ENCODE measurements at places on chromosomes 4 and X.
A peak's percentile ranks its signal among the peaks of the same experiment; 100 is the strongest.

DNA sequence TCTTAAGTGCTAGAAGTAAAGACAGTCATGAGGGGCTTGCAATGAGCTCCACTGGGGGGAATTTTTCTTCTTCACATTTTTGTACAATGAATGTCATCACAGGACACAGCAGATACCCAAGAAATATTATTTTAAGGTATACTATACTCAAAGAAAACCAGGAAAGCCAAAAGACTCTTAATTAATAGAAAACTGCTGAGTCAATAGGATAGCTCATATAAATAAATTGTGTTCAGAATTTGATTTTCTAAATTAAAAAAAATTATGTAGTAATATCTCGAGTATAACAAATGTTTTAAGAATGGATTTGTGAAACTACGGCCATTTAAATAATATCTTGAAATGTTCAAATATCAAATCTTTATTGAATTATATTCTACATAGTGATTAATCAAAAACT, 25.7 kb upstream of the CXCL8 start:
- no peak for DNase-seq

DNA sequence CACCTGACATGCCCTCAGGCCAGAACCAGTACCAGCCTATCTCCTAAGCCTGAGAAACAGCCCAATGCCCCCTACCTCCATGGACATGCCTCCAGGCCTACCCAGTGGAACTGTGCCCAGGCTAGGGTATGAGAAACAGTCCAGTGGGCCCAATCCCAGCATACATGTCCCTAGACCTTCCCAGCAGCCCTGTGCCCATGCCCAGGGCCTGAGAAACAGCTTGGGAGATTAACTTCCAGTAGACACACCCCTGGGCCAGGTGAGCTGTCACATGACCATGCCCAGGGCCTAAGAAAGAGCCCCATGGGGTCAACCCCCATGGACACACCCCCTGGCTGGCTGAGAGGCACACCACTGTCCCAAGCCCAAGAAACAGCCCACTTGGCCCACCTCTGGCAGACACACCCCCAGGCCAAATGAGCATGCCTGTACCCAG, 78.8 kb downstream of the CBR4 start:
- DNase-seq = no peak

- DNase-seq = peak; percentile 2
These were observed 46.1 kb upstream of the HCCS start for GRCh38 chrX:11064851-11065600.

DNA sequence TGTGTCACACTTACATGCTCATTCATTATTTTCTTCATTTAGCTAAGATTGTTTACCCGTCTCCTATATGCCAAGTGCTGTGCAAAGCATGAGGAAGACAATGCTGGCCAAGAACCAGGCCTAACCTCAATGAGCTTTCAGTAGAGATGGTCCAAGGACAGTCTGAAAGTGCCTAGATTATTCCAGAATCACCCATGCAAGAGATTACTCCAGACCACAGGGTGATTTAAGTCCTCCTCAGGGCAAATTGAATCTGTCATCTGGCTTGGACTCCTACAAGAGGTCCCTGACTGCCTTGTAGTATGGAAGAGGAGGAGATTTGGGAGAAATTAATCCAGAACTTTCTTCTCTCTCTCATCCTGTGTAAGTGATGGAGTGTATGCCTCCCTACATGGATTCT, 99.4 kb upstream of the NDP start:
- DNase-seq = no peak

- peak; percentile 7 for DNase-seq
These were observed 2062.4 kb downstream of the ARAP2 start for GRCh38 chr4:34181891-34182290.

GRCh38 chr4:153486281-153487151, 20.4 kb downstream of the TMEM131L start:
- no peak for DNase-seq

- DNase-seq = no peak
These were observed 35.2 kb upstream of the COX18 start for GRCh38 chr4:73104695-73105094.

DNA sequence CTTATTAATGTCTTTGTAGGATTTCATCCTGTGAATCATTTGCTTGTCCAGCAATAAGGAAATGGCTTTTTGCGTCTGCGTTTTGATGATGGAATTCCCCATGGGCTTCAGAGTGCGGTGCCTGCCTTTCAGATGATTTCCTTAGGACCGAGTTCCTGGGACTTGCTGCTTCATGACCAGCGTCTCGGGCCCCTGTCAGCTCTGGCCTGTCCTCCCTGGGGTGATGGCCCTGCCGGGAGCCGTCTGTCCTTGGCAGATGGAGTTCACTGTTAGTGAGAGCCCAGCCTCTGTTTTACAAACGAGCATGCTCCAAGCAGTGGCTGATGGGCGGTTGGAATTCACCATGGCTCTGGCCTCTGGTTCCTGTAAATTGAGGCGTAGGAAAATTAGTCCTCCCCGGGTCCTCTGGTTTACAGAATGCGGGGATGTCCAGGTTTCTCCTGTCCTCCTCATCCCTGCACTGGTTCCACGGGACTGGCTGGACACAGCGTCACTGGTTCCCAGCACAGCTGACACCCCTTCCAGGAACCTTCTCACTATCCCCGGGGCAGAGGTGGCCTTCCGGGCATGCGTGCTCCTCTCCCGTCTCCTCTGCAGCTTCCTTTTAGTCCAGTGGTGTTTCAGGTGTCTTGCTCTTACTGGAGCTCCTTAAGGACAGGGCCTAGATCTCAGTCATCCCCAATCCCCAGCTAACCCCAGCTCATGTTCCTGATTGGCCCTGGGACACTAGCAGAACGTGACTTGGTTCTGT, 34.9 kb downstream of the TBC1D14 start:
- no peak for DNase-seq

DNA sequence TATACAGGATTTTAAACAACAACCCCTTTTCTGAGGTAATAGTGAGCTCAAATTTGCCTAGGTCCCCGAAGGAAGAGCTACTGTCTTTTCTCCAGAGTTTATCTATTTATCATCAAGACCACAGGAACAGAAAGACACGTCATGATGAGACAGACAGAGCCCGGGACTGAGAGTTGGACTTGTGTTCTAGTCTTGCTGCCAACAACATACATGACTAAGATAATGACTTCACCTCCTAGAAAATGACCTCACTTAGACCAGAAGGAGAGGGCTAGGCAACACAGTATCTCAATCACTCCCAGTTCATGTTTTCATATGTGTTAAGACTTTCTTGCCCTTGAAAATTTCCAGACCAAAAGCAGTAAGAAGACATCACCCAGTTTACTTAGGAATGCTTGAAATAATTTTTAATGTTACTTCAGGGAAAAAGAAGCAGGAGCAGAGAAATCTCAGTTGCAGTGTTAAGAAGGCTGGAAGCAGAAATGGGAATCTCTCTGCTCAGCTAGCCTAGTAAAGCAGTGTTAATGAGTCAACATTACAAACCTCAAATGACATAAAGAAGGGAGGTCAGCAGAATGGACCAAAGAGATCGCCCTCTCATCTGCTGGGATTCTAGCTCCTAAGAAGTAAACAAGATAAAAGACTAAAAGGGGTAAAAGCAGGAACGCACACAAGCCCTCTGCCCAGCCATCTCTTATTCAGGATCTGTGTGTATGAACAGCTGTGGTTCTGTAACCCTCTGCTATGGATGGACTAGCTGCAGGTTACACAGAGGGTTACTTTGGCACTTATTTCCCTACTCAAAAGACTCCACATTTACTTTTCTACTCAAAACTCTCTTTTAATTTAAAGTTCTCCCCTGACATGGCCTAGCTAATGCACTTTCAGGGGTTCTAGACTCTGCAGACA, 24.8 kb downstream of the PDGFC start:
- no peak for DNase-seq

DNA sequence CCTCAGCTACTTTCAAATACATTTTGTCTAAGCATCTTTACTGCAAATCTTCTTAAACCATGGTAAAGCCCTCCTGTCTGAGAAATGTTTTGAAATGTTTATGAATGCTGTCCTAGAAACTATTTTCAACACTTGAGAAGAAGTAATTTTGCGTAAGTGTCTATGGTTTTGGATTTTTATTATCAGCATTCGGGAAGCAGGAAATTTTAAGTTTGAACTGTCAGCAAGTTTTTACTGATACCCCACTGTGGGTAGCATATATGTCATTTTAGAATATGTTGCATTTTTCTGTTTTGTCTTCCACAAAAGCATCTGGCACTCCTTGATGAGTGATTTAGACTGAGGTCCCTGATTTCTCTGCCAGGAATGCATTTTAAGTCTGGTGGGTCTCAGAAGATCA, 302.4 kb upstream of the GIMD1 start:
- no peak for DNase-seq

- no peak for DNase-seq
These were observed 29.8 kb upstream of the PTCHD1 start for GRCh38 chrX:23304881-23305280.

GRCh38 chr4:102454268-102454667, 46.9 kb upstream of the NFKB1 start:
- no peak for DNase-seq

GRCh38 chr4:26796081-26796480, 64.6 kb upstream of the STIM2 start:
- peak; percentile 57 for DNase-seq

GRCh38 chrX:21975812-21976211, 35.3 kb downstream of the SMS start:
- DNase-seq = no peak

- DNase-seq = no peak
These were observed 53.9 kb upstream of the NOCT start for GRCh38 chr4:138961664-138962063.

GRCh38 chr4:90760059-90760458, 632.9 kb downstream of the CCSER1 start:
- DNase-seq = no peak

- DNase-seq = no peak
These were observed 7.4 kb downstream of the CORIN start for GRCh38 chr4:47830265-47831025.

GRCh38 chr4:107837317-107837716, 12.6 kb downstream of the SGMS2 start:
- DNase-seq = no peak

- no peak for DNase-seq
These were observed 21.4 kb downstream of the MAOB start for GRCh38 chrX:43860646-43861370.

- DNase-seq = no peak
These were observed 732.6 kb upstream of the LCORL start for GRCh38 chr4:18754180-18754579.

GRCh38 chr4:3026540-3026939, 47.8 kb downstream of the HTT-AS start:
- DNase-seq = no peak

DNA sequence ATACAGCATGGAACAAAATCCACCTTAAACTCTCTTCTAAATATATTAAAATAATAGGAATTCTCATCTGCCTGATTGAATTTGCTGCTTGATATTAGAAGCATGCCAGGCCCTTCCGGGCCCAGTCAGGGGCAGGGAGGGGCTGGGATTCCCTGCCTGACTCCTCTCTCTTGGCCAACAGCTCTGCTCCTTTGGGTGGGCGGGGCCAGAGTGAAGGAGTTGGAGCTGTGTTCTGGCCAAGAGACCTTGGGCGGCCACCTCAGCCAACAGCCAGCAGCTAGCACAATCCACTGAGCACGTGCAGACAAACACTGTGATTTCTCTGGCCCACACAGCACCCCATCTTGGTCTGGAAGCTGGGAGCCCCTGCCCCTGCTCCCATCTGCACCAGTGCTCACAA, 140.3 kb downstream of the PJA1 start:
- DNase-seq = no peak

DNA sequence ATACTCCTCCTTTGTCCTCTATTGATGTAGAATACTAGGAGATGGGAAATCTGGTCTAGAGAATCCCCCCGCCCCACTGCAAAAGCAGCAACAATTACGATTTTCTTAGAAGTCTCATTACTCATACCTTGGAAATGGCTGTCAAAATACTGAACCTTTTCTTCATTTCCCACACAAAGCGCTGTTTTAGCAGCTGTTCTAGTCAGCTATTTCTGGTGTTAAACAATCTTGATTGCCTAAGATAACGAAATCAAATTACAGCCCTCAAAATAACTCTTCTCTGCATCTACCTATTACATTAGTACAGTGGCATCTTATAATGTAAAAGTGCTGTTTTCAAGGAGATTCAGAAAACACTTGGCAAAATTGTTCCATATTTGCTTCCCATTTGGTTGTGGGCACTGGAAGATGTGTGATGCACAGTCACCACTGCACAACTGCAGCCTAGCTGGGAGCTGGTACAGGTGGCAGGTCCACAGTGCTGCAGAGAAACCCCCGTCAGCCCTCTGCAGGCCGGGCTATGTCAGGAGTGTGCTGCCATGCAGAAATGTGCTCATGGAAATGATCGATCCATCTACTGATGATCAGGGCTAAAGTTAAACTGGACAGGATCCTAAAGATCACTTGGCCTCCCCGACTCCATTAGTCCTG, 50.4 kb downstream of the TBC1D9 start:
- DNase-seq = no peak

DNA sequence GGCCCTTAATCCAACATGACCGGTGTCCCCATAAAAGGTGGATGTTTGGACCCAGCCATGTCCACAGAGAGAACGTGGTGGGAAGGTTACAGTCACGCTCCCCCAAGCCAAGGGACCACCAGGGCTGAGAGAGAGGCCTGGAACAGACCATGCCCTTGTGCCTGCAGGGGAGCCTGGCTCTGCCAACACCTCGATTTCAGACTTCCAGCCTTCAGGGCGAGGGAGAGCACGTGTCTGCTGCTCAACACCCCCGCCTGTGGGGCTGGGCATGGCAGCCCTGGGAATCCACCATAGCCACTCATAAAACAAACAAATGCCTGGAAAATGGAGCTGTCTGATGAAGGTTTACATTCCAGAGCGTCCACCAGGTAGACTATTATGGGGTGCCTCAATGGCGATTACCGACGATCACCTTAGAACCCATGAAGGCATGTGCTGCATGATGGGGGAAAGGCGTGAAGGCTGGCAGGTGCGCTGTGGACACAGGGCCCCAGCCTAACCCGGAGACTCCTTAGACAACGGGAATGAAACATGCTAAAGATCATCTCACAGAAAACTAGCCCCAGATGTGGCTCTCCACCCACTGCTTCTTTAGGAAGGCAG, 42.3 kb upstream of the HMX1 start:
- DNase-seq = no peak

- DNase-seq = no peak
These were observed 5.7 kb downstream of the ZNF275 start for GRCh38 chrX:153339662-153340061.

DNA sequence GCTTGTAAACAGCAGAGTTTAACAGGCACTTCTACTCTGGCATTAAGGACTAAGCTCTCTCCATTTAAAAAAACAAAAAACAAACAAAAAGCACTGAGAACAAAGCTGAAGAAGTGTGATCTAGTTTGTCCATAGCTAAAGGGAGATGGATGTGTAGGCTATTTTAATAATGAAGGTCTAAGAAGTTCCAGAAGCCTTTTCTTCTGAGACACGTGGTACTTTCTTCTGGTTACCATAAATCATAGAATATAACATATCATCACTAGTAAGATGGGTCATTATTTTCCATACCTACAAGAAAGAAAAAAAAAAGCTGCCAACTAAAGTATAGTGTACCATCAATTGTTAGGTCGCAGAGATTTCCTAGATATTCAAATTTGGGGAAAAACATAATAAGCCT, 722 bp upstream of the NBDY start:
- no peak for DNase-seq

GRCh38 chr4:159765382-159765781, 662.5 kb downstream of the RAPGEF2 start:
- no peak for DNase-seq
